Hippocampal formation (tissue), 2 donors: ENCODE measurements at places on chromosomes 7 and 10.
A peak's percentile ranks its signal among the peaks of the same experiment; 100 is the strongest.

GRCh38 chr10:31134311-31134952, 102.8 kb upstream of the ZNF438 start:
- DNase-seq, result peak; percentile 73

DNA sequence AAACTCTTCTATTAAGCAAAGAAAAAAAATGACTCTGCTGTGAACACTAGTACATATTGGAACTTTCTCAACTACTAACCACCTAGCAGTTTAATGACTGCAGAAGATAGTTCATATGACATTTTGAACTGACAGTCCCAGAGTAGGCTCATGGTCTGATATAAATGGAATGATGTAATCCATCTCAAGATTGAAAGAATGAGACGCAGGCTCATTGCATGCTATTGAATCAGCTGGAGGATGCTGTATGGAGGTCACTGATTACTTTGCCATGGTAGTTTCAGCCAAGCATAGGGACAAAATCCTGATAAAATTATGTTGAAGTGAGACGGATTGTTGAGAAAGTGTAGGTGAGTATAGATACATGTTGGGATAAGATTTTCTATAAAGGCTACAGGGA, 217.6 kb upstream of the SEMA3E start:
- DNase-seq, result no peak

- DNase-seq, result no peak
Measured at GRCh38 chr7:31805209-31805818, 118.3 kb downstream of the PPP1R17 start.

DNA sequence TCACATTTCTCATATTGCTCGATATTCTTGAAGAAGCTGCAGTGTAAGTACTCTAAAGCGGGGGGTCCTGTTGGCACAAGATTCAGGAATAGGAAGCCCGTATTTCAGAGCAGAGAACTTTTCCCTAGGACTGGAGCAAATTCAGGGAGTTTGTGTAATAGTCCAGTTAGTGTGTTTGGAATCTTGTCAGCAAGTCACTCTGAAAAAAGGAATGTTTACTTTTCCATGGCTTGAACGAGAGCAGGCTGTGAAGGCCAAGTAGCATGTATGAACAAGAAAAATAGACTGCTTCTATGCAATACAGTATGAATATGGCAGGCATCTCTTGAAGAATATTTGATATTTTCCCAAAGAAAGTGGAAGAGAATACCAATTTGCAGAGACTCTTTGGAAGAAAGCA, 39.8 kb downstream of the CDC123 start:
- DNase-seq, result no peak

GRCh38 chr10:82966130-82966529, 1091.1 kb downstream of the NRG3 start:
- DNase-seq, result no peak

- no peak for DNase-seq
Measured at GRCh38 chr7:152911922-152912321, 152.4 kb downstream of the ACTR3B start.

DNA sequence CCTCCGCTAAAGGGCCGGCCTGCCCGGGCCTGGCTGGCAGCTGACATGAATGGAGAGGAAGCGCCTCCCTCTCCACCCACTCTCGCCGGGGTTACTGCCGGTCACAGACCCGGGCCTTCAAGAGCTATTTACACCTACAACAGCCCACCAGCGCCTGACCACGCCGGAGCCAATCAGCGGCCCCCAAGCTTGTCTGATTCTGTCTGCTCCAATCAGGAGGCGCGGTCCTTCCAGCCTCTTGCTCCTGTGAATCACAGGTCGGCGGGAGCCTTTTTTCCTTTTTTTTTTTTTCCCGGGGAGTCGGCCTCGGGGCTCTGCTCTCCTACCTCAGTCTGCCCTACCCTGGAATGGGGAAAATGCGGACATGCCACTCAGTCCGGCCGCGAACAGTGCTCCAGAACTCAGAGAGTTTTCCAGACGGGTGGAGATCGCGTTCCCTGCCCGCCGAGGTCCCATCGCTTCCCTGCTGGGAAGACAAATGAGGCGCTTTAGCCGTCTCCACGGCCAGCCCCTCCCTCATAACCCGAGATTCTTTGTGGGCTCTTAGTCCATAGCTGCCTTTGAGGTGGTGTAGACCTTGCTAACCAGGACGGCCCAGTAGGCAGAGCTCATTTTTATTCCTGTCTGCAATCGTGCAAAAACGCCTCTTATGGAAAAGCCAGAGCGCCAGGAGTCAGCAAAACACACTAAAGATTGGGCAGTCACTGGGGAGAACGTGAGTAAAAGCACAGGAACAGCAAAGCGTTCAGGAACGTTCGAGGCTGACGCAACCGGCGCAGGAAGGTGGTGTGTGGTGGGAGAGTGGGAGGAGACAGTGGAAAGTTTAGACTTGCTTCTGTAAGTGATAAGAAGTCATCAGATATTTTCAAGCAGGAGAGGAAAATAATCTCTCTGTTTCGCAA, 26.5 kb downstream of the SCD start:
- DNase-seq, result peak; percentile 98

GRCh38 chr10:36188080-36188453, 546.0 kb upstream of the FZD8 start:
- no peak for DNase-seq

DNA sequence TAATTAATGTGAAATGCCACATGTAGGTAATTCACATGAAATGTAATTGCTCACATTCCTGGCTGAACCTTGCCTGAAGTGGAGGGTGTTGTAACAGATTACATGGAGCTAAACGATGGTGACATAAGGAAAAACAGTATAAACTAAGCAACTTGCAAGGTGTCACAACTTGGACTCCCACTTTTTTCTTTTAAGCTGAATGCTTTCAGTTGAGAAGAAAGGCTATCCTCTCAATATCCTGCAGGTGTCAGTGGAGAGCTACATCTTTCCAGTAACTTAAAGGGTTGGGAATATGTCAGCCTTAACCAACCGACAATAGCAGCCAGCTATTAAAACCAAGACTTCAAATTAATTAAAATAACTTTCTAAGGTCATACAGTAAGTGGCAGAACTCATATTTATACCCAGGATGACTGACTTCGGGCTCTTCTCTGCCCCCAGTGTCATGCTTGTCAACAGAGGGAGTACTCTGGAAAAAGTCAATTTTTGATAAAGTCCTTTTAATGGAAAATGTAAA, 33.7 kb downstream of the NRBF2 start:
- no peak for DNase-seq

DNA sequence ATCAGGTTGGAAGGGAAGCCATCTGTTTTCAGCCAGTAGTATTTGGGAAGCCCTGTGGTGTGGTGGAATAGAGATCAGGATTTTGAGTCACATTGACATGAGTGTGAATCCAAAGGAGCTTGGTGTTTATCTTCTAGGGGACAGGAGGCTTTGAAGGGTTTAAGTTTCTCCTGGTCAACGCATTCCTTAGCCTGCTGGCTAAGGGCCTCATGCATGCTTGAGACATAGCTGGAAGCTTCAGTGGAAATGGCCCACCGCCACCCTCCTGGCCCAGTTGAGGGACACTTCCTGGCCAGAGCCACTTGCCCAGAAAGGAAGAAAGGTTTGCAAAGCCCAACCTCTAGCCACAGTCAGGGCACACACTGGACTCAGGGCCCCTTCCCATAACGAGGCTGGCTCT, 70.9 kb downstream of the CDK1 start:
- no peak for DNase-seq

DNA sequence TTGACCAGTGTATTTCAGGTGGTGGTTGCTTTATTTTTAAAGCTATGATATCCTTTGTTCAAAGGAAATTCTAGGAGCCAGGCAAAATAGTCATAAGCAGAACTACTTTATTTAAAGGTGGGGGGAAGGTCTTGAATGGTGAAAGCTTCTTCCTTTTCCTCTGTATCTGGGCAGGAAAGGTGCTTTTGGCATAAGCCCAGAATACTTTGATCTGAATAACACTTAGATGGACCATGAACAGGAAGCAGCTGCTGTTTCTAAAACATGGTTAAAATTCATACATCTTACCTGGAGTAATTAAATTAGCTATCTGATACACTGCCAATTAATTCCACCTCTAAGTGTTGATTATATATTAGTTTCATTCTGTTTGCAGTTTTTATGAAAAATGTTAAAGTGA, 13.3 kb downstream of the ZNF804B start:
- no peak for DNase-seq

GRCh38 chr10:4647109-4647785, 178.8 kb upstream of the AKR1E2 start:
- DNase-seq, result no peak

DNA sequence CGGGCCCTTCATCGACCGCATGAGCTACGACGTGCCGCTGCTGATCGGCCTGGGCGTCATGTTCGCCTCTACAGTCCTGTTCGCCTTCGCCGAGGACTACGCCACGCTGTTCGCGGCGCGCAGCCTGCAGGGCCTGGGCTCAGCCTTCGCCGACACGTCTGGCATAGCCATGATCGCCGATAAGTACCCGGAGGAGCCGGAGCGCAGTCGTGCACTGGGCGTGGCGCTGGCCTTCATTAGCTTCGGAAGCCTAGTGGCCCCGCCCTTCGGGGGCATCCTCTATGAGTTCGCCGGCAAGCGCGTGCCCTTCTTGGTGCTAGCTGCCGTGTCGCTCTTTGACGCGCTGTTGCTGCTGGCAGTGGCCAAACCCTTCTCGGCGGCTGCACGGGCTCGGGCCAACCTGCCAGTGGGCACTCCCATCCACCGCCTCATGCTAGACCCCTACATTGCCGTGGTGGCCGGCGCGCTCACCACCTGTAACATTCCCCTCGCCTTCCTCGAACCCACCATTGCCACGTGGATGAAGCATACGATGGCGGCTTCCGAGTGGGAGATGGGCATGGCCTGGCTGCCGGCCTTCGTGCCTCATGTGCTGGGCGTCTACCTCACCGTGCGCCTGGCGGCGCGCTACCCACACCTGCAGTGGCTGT, 1.2 kb downstream of the SLC18A3 start:
- no peak for DNase-seq

DNA sequence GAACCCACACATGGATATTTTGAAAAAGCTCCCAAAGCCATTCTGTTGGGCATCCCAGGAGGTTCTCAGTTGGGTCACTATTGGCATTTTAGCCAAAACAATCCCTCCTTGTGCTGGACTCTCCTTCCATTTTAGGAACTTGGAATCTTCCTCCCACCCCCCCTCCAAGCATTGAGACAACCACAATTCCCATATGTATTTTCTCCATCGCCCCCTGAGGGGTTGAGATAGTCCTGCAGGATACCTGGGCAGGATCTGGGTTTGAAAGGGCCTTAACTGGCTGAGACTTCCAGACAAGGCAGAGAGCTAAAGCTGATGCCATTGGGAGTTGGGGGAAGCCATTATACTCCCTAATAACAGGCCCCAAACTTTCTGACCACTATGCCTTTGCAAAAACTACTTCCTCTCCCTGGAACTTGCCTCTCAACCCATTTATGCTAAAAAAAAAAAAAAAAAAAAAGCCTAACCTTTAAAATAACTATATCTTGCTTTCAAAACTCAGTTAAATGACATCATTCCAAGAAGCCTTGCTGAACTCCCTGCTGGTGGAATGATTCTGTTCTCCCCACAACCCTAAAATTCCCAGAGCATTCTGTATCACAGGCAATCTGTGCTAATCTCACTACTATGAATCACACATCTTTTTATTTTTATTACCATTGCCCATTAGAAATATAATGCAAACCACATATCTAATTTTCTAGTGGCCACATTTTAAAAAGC, 77.5 kb upstream of the PDE1C start:
- no peak for DNase-seq

- no peak for DNase-seq
Measured at GRCh38 chr10:122326385-122326784, 48.1 kb upstream of the PLEKHA1 start.

DNA sequence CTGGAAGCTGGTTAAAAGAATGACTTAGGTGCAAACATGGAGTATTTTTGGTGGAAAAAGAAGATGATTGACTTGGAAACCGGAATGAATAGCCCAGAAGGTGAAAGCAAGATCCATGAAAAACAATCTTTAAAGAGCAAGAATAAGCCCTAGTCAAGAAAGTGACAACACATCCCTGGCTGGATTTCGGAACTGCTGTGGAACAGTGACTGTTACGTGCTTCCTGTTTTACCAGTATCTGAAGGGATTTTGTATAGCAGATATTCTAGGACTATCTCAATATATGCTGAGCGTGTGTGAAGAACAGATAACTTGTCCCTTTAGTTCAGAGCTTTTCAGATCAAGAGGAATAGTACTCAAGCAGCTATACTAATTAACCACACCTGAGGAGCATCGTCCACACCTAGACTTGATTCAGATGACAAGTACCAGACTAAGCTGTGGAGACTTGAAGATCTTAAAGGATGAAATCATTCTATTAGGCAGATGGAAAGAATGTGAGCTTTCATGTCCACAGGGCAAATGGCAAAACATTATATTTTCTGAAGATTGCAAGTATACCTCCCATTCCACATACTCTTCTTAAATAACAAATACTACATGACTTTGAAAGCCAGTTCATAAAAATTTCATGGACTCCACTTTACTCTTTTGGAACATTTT, 11.5 kb upstream of the TES start:
- no peak for DNase-seq

GRCh38 chr7:98418636-98419315, 17.9 kb upstream of the BAIAP2L1 start:
- DNase-seq, result no peak

DNA sequence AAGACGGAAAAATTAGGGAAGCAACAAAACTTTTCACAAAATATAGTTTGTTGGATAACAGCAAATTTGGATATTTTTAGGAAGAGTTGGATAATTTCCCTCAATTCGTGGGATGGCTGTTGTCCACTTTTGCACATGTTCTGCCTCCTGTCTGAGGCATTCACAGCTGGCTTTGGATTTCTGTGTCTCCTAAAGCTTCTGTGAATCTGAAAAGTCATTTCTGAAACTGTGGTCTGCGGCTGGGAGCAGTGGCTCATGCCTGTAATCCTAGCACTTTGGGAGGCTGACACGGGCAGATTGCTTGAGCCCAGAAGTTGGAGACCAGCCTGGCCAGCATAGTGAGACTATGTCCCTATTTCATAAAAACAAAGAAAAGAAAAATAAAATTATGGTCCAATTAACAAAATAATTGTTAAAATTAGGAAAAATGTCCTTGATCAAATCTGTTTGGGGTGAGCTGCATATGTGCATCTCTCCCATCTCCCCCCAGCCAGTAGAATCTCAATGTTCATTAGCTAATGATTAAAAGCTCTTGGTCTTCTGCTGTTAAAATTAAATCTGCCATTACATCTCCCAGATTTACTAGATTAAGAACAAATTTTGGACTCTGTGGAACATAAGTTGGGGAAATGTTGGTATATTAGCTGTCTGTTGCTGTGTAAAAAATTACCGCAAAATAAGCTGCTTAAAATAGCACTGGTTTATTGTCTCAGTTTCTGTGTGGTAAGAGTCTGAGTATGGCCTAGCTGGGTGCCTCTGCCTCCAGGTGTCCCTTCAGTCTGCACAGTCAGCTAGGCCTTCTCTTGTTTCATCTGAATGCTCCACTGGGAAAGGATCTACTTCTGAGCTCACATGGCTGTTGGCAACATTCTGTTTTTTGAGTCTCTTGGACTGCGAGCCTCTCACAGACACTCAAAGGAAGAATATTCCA, 332.0 kb upstream of the FZD1 start:
- no peak for DNase-seq

- peak; percentile 2 for DNase-seq
Measured at GRCh38 chr10:126110489-126111180, 214.3 kb downstream of the FANK1 start.
